AG20443 (cell line): ENCODE measurements at places on chromosomes 6 and 20.

DNA sequence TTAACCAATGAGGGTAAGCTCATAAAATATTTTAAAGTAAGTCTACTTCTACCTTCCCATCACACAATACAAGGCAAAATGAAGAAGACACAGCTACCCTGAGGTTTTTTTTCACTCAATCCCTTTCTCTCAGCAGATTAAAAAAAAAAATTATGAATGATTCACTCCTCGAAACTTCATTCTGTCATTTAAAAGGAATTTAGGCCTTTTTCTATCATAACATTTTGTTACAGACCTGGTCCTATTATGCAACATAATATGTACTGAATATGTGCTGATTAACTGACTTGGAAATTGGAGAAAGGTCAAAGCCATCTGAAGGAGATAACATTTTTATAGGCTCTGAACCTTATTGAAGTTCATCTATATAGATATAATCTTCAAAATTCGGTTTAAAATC lies 45.5 kb downstream of the PRL start:
- DNase-seq = peak; percentile 55

DNA sequence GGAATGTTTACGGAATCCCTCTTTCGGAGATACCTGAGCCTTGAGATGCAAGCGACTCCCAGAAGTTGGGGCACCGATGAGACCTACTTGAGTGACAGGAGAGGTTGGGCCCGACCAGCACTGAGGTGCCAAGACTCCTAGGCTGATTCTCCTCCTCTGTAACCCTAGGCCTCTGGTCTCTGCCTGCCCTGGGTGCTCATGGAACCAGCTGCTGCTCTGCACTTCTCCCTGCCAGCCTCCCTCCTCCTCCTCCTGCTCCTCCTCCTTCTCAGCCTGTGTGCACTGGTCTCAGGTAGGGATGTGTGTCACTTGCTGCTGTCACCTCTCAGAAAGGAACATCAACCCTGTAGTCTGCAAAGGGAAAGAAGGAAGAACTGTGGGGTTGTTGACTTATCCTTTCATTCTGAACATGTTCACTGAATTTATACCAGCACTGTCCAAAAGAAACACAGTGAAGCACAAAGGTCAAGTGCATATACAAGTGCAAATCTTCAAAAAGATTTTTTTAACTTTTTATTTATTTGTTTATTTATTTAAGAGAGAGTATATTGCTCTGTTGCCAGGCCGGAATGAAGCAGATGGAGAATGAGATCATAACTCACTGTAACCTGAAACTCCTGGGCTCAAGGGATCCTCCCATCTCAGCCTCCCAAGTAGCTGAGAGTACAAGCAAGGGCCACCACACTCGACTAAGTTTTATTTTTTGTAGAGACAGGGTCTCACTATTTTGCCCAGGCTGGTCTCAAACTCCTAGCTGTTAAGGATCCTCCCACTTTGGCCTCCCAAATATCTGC lies 913 bp downstream of the BTN2A2 start:
- DNase-seq = peak; percentile 13

DNA sequence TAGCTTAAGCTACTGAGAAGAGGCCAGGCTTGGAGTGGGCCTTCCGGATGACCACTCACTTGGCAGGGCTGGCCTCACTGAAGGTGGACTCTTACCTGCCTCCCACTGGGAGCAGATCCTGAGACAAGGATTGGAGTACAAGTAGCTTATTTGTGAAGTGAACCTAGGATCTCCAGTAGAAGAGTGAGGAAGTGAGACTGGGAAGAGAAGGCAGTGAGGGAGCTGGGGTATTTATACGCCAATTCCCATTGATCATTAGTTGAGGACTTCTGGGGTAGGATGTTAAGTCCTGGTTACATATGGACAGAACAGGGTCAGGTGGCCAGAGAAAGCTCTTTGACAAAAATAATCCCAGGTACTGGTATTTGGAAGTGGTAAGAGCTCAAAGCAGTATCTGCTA lies 32.3 kb upstream of the RNF24 start:
- DNase-seq = no peak

- DNase-seq = no peak
Measured at GRCh38 chr6:134651519-134651918, 298.4 kb downstream of the ALDH8A1 start.

DNA sequence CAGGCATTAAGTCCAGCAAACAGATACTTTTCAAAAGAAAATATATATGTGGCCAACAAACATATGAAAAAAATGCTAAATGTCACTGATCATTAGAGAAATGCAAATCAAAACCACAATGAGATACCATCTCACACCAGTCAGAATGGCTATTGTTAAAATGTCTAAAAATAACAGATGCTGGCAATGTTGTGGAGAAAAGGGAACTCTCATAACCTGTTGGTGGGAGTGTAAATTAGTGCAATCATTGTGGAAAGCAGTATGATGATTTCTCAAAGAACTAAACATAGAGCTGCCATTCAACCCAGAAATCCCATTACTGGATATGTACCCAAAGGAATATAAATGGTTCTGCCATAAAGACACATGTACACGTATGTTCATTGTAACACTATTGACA lies 20.6 kb downstream of the KCNQ5 start:
- DNase-seq = no peak

GRCh38 chr6:31122791-31123706 lies 2.8 kb upstream of the CDSN start:
- DNase-seq = peak; percentile 86

- peak; percentile 52 for DNase-seq
Measured at GRCh38 chr20:62122654-62123449, 577 bp downstream of the LSM14B start.

- no peak for DNase-seq
Measured at GRCh38 chr6:39777661-39778060, 14.5 kb upstream of the DAAM2 start.

GRCh38 chr6:113362301-113363047 lies 494.7 kb upstream of the MARCKS start:
- DNase-seq = no peak

- DNase-seq = no peak
Measured at GRCh38 chr6:27139756-27140579, 107.5 kb upstream of the PRSS16 start.

- no peak for DNase-seq
Measured at GRCh38 chr6:142316791-142317368, 15.1 kb downstream of the ADGRG6 start.

GRCh38 chr6:35590622-35591066 lies 77.9 kb upstream of the TULP1 start:
- no peak for DNase-seq

- no peak for DNase-seq
Measured at GRCh38 chr6:80886475-80886874, 780.0 kb downstream of the BCKDHB start.

GRCh38 chr6:79073888-79074287 lies 4.2 kb downstream of the PHIP start:
- DNase-seq = no peak

- no peak for DNase-seq
Measured at GRCh38 chr20:41178904-41179432, 41.6 kb downstream of the PLCG1 start.

- DNase-seq = no peak
Measured at GRCh38 chr6:160881148-160881808, 110.3 kb upstream of the MAP3K4 start.

DNA sequence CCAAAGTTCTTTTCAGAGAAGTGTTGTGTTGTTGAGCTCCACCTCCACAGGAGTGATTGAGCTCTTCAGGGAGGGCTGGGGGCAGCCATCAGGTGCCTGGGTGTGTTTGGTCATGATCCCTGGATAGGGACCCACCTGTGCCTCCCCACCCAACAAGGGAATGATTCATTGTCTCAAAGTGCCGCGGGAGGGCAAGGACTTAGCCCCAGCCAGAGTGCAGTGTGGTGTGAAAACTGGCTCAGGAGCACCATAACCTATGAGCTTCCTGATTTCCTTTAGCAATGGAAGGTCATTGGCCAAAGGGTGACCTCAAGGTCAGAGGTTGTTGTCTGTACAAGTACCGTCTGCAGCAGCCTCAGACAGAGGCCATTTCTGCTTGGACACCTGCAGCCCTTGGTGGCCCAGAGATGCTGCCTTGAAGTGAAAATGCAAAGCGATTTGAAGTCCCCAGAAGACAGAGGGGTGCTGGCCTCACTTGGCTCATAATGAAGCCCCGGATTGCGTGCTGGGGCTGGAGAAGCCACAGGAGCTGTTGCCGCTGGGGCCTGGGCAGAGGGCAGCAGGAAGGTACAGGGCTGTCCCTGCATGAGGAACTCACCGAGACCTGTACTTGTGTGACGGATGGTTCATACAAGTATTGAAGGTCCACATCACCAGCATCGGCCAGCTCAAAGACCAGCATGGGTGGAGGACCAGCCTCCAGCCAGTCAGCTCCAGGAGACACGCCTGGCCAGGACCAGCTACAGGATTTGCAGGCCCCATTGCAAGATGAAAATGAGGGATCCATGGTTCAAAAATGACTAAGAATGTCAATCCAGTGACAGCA lies 100.6 kb upstream of the DUSP22 start:
- DNase-seq = no peak

DNA sequence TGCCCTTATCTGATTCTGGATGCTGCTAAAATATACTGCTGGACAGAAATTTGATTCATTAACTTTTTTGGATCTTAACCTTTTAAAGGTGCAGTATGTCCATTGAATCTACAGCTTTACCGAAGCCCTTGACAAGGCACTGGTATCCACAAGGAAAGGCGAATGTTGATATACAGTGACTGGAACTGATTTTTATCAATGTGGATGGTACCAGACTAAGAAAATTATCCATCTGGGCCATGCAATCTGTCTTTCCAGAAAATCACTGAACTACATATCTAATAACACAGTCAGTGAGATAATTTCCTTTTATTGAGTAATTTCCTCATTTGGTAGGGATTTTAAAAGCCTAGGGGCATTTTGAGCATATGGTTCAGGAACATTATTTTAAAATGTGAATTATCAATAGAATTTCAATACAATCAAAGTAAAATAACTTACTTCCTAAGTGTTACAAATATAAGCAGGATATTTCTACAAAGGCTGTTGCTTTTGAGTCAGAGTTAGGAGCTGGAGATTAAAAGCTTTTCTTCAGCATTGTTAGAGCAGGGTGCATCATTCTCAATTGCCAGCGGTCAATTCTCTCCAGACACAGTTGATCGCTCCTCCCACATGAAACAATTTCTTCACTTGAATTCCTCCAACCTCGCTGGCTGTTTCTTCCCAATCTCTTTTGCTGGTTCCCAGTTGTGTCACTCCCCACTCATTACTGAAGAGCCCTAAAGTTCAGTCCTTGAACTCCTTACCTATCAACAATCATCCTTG lies 585.3 kb upstream of the FLRT3 start:
- DNase-seq = no peak

GRCh38 chr20:21395666-21396598 lies 1.4 kb downstream of the NKX2-4 start:
- peak; percentile 23 for DNase-seq

GRCh38 chr20:25225642-25226432 lies 22.0 kb upstream of the PYGB start:
- DNase-seq = no peak

GRCh38 chr20:46934746-46935287 lies 40.2 kb downstream of the EYA2 start:
- no peak for DNase-seq

- no peak for DNase-seq
Measured at GRCh38 chr6:163738725-163739407, 324.3 kb downstream of the QKI start.

- DNase-seq = peak; percentile 16
Measured at GRCh38 chr20:9344083-9344920, 170.1 kb upstream of the LAMP5 start.

DNA sequence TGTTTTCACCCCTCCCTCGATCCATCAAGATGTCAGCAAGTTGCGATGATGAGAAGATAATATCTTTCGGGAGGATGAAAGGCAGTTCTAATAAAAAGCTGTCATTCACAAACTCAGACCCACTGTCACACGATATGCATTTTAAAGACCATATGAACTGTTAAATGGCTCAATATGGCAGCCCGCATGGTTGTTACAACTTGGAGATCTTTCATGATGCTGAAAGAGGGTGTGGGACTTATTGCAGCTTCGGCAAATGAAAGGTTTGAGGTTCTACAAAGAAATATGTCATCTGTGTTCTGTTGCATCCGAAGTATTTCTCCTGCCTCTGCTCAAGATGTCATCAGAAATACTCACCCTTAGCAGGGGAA lies 128.5 kb downstream of the CDH4 start:
- no peak for DNase-seq

GRCh38 chr6:108068618-108069017 lies 5.9 kb downstream of the OSTM1 start:
- DNase-seq = no peak

- DNase-seq = no peak
Measured at GRCh38 chr20:16808796-16809195, 60.6 kb downstream of the OTOR start.

DNA sequence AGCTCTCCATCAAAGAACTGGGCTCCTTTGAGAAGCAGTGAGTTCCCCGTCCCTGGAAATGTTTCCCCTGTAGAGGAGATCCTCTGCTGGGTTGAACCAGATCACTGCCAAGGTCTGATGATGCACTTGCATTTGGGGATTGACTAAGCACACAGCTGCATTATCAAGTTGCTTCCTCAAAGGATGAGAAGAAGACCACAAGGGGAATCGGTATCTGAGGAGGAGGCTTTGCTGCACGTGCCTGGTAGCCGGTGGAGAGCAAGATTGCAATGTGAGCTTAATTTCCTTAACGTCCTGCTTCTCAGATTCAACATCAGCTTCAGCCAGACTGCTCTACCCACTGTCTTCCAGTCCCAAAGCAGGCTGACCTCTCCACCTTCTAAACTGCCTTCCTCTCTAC lies 128.8 kb upstream of the STMND1 start:
- DNase-seq = no peak

DNA sequence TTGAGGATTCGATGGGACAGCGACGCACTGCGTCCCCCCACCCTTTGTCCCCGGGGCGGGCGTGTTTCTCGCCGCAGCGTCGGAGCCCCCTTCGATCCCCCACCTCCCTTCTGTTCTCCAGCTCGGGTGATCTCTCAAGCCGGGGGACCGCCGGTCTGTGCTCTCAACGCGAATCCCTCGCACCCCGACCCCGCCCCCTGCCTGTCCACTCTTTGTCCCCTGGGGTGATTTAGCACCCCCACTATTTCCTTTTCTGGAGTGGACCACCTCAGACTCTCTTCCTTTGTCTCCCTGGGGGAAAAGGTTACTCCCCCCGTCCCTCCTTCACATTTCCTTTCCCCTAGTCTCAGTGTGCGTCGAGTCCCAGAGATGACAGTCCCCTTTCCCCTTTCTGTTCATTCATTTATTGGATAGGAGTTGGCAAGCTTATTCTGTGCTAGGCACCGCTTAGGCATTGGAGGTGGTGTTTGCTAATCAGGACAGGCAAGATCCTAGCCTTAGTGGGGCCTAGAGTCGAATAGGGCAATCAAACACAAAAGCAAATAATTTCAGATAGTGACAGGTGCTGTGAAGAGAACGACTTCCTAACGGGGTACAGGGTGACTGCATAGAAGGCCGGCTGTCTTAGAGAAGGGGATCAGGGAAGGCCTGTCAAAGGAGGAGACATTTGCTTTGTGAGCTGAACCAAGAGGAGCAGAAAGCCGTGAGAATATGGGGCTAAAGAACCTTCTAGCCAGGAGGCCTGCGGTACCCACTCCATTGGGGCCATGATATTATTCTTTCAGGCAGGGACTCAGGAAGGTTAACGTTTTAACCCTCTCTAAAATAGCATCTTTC lies 741 bp downstream of the PTPN1 start:
- DNase-seq = peak; percentile 11

GRCh38 chr6:64590965-64591675 lies 955.5 kb downstream of the PHF3 start:
- DNase-seq = no peak

GRCh38 chr6:20708367-20709124 lies 174.3 kb downstream of the CDKAL1 start:
- DNase-seq = peak; percentile 20
